ENCODE measurements at places on chromosomes 13 and 19.

DNA sequence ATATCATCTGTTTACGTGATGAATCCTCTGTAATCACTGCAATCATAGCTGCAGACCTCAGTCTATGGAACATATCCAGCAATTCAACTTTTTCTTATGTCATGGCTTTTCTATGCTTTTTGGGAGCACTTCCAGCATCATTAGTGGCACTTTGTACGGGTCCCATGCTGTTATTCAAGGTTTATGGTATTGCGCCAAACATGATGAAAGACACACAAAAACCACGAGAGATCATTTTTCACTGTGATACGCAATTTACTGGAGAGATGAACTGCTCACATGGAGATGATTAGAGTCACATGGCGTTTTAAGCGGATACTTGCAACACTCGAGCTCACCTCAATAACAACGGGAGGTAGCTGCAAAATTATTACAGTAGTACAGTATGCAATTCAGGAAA is 2101.7 kb upstream of the PCDH20 start:
- no peak for DNase-seq

DNA sequence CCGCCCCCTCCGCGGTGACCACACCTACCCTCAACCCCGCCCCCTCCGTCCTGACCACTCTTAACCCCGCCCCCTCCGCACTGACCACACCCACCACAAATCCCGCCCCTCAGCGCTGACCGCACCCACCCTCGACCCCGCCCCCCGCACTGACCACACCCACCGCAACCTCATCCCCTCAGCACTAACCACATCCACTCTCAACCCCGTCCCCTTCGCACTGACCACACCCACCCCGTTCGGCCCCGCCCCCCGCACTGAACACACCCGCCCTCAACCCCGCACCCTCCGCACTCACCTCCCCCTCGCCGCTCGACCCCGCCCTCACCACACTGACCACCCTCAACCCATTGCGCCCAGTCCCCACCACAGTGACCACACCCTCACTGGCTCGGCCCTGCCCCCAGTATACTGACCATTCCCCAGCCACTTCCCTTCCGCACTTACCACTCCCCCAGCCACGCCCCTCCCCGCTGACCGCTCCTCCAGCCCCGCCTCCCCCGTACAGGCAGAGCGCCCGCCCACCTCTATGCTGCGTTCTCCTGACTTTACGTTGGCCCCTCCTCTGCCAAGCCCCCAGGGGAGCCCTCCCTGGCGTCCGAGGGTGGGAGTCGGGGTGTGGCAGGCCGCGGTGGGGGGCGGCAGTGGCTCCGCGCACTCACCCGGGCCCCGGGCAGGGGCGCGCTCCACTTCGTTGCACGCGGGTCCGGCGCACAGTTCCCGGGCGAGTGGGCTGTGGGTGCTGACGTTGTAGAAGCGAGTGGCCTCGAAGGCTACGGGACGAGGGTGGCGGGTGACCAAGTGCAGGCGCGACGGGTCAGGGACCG is 8.4 kb downstream of the F2RL3 start:
- peak; percentile 79 for DNase-seq

DNA sequence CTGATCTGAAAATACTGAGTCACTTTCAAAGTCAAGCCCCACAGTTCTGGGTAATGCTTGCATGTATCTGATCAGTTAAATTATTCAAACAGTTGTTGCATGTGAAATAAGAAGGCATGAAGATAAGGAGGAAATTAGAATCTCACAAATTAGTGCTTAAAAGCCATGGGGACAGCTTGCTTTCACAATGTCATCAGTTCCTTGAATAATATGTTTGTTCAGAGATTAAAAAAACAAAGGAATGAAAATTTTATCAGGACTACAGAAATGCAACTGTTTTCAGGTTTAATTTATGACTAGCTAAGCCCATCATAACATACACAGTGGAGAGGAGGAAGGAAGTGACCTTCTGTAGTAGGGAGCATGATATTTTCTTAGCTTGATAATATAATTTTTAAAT is 150.1 kb downstream of the OXGR1 start:
- DNase-seq = no peak

GRCh38 chr13:28568286-28568685 is 73.4 kb upstream of the FLT1 start:
- no peak for DNase-seq

DNA sequence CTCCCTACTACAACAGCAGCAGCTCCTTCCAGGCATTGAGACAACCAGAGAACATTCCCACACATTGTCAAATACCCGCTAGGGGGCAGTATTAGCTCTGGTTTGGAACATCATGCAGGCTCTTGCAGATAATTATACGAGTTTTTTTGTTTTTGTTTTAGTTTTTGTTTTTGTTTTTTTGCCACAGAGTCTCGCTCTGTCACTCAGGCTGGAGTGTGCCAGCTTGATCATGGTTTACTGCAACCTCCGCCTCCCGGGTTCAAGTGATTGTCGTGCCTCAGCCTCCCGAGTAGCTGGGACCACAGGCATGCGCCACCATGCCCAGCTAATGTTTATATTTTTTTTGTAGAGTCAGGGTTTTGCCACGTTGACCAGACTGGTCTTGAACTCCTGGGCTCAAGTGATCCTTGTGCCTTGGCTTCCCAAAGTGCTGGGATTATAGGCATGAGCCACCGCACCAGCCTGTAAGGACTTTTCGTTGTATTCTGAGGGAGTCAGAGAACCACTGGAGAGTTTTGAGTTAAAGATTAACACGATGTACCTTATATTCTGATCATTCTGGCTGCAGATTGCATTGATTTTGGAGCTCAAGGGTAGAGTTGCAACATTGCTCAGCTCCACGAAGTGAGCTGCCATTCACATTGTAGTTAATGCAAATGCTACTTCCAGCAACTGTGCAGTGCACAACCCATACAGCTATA is 41.7 kb upstream of the CEACAM20 start:
- peak; percentile 69 for DNase-seq

DNA sequence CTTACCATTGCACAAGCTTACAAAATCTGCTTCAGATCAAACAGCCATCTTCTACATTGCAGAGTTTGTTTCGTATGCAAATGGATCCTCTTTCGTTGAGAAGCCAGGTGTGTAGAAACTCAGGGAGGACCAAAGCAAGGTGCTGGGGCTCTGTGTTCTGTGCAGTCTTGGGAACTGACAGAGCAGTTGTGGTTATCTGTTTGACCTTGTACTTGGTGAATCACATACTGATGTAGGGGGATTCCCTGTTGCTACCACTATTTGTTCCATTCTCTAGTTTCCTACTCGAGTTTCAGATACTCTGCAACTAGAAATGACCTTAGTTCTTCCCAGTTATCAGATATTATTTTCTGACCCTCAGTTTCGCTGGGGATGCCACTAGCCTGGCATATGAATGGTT is 95.2 kb upstream of the CLDN10 start:
- peak; percentile 98 for DNase-seq

DNA sequence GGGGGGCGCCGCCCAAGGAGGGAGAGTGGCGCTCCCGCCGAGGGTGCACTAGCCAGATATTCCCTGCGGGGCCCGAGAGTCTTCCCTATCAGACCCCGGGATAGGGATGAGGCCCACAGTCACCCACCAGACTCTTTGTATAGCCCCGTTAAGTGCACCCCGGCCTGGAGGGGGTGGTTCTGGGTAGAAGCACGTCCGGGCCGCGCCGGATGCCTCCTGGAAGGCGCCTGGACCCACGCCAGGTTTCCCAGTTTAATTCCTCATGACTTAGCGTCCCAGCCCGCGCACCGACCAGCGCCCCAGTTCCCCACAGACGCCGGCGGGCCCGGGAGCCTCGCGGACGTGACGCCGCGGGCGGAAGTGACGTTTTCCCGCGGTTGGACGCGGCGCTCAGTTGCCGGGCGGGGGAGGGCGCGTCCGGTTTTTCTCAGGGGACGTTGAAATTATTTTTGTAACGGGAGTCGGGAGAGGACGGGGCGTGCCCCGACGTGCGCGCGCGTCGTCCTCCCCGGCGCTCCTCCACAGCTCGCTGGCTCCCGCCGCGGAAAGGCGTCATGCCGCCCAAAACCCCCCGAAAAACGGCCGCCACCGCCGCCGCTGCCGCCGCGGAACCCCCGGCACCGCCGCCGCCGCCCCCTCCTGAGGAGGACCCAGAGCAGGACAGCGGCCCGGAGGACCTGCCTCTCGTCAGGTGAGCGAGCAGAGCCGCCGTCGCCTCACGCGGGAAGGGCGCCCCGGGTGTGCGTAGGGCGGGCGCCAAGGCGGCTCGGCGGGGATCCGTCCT is at the start of gene RB1:
Gene RB1, plus strand, starts transcription at position 393 of the 784 bp plus-strand sequence. Its CDS starts 162 bp downstream, at position 555.
- DNase-seq = peak; percentile 84

DNA sequence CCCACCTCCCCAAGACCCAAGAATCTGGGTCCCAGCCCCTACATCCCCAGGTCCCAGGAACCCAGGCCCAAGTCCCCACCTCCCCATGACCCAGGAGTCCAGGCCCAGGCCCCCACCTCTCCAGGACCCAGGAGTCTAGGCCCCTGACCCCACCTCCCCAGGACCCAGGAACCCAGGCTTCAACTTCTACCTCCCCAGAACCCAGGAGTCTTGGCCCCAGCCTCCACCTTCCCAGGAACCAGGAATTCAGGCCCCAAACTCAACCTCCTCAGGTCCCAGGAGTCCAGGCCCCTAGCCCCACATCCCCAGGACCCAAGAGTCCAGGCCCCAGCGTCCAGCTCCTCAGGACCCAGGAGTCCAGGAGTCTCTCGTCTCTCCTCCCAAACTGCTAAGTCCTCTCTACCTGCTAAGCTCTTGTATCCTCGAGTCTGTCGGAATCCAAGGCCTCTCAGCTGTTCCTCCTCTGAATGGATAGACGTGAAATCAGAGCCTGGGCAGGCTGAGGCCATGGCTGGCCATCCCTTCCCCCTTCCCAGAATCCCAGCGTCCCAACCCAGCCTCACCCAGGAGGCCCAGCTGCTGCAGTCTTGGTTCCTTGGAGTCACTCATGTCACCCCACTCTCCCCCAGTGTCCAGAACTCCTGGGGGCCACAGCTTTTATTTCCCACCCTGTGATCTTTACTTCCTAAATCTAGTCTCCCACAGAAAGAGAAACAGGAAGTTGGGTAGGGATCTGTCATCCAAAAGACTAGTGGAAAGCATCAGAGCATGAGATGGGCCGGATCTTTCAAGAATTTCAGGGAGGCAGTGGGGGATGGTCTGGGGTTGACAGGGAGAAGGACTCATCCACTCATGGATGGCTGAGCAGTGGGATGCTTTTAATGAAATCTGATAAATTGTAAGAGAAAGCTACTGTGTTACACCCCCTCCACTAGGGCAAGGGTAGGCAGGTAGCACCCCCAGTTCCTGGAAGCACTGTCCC is at the start of gene CD209:
Gene CD209, minus strand, starts transcription at position 632 of the 982 bp plus-strand sequence. Its CDS starts 23 bp downstream, at position 609.
- no peak for DNase-seq

- DNase-seq = no peak
Observed at GRCh38 chr13:27170221-27170515, 1.4 kb downstream of the USP12 start.

GRCh38 chr19:56476651-56477428 is at the start of gene ZNF667:
ZNF667 (minus strand) TSS chr19:56477345; CDS start chr19:56462370, 14,975 bp downstream.
- DNase-seq = no peak

DNA sequence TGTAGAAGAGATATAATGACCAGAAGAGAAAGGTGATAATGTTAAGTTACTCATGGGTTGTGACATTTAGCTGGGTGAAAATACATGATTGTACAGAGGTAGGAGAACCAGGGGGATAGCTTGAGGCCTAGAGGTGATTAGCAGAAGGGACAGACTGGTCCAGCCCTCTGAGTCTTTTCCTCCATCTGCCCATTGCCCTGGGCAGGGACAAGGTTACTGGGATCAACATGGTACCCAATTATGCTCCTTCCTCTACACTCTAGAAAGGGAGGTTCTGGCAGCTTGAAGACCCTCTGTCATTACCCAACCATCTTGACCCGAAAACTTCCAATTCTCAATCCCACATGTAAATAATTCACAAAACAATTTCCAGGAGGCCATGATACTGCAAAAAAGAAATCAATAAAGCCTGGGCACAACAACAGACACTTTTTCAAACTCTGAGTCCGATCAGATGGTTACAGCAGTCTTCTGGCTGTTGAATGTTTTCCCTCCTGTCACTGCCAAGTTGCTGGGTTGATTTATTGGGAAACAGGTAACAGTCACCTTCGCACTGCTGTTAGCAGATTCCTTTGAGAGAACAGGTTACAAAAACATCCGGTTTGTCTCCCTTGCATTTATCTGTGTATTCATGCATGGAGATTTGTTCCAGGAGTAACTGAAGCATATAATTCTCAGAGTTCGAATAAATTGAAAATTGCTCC is 239.1 kb upstream of the HTR2A start:
- DNase-seq = no peak

GRCh38 chr13:90824032-90824431 is 523.5 kb upstream of the MIR17HG start:
- DNase-seq = no peak

DNA sequence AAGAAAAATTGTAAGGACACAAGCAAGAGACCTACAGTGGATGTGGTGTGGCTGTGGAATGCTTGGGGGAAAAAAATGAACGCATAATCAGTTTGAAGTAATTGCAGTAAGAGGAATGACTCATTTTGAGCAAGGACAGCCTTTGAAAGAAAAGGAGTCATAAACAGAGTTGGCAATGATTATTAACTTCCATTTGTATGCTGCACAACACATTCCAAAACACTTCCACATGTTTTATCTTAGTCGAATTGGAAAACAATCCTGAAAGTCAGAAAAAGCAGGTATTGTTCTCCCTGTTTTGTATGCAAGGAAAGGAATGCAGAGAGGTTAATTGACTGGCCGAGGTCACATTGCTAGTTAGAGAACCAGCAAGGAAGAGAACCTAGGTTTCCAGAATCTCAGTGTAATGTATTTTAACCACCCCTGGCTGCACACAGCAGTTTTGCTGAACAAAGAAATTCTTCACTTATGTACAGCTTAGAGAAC is 630.0 kb upstream of the MIR17HG start:
- no peak for DNase-seq

DNA sequence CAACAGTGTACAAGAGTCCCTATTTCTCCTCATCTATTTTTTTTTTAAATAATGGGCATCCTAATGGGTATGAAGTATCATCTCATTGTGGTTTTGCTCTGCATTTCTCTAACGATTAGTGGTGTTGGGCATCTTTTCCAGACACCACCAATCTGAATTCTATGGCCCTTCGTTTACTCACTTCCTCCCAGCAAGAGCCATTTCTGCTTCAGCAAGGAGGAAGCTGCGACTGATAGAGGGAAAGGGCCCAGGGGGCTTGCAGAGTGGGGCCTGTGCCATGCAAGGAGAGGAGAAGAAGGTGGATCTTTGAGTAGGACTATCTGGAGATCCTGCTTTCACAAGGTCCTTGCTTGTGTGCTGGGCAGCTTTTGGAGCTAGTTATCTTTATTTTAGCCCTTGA is 58.0 kb downstream of the USPL1 start:
- DNase-seq = no peak

DNA sequence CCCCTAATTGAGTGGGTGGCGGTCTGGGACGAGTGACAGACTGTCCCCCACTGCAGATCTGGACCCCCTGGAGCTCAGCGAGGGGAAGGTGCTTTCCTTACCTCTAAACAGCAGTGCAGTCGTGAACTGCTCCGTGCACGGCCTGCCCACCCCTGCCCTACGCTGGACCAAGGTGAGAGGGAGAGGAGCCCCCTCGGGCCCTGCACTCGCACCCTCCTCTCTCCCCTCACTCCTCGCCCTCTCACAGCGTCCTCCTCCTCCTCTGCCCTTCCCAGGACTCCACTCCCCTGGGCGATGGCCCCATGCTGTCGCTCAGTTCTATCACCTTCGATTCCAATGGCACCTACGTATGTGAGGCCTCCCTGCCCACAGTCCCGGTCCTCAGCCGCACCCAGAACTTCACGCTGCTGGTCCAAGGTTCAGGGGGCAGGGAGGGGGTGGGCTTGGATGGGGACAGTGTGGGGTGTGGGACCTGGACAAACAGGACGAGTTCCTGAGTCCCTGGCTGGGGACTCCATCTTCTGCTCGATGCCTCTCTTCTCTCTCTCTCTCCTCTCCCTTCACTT is 9.6 kb downstream of the BCAM start:
- DNase-seq = no peak

Data from MM.1S (cell line).